ENCODE measurements at places on chromosomes 12 and 14.

GRCh38 chr14:71682337-71682736, 249.9 kb upstream of the RGS6 start:
- no peak for DNase-seq

DNA sequence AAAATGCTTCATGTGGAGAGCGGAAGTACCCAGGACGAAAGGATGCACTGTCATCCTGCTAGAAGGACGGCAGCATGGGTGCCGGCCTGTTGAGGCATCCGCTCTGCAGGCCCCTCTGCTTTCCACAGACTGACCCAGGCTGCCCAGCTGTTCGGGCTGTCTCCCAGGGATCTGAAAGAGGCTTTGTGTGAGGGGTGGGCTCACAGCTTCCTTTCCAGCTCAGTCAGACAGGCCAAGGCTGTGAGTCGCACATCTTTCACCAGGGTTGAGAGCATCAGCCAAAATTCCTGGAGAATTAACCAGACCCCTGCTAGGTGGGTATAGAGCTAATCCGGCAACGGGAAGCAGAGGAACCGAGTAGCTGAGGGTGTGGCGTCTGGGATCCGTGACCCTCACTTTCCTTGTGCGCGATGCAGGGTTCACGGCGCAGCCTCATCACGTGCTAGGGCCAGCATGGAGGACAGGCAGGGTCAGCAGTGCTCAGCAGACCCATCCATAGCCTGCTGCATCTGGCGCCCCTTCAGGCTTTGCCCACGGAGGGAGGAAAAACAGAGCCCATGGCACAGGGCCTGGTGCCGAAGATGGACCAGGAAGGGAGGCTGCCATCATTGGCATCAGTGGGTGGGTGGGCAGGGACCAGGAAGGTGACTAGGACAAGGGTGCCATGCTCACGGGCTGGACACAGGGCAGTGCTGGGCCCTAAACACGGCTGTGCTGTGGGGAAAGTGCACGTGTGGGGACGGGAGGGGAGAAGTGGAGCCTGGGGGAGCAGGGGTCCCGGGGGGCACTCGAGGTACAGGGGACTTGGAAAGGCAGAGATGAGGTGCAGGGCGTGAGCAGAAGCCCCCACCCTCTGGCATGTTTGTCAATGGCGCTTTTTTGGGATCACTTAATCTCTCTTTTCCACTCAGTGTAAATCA, 9.2 kb upstream of the SIVA1 start:
- DNase-seq: no peak

GRCh38 chr14:32675433-32675832, 263.2 kb upstream of the NPAS3 start:
- DNase-seq: no peak

GRCh38 chr12:80193865-80194264, 94.5 kb downstream of the OTOGL start:
- no peak for DNase-seq

DNA sequence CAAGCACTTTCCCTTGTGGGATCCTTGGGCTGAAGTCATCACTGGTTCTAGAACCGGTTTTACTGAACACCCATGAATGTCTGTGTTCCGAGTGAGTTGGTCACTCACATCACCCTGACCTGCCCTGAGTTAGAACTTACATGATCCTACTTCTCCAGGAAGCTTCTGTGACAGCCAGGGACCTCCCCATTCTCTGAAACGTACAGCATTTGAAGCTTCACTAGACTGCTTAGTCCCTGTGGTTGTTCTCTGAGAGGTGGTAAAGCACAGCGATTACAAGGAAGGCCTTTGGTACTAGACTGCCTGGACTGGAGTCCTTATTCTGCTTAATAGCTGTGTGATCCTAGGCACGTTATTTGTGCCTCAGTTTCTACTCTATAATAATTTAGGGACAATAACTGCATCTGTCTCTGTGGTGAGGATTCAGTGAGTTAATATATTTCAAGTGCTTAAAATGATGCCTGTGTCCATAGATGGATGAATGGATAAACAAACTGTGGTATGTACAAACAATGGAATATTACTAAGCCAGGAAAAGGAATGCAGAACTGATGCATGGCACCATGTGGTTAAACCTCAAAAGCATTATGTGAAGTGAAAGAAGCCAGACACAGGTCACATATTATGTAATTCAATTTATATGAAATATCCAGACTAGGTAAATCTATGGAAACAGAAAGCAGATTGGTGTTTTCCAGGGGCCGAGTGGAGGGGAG, 54.7 kb upstream of the DDX11 start:
- no peak for DNase-seq

GRCh38 chr12:120783197-120783596, 57.6 kb downstream of the ACADS start:
- DNase-seq: peak; percentile 94

DNA sequence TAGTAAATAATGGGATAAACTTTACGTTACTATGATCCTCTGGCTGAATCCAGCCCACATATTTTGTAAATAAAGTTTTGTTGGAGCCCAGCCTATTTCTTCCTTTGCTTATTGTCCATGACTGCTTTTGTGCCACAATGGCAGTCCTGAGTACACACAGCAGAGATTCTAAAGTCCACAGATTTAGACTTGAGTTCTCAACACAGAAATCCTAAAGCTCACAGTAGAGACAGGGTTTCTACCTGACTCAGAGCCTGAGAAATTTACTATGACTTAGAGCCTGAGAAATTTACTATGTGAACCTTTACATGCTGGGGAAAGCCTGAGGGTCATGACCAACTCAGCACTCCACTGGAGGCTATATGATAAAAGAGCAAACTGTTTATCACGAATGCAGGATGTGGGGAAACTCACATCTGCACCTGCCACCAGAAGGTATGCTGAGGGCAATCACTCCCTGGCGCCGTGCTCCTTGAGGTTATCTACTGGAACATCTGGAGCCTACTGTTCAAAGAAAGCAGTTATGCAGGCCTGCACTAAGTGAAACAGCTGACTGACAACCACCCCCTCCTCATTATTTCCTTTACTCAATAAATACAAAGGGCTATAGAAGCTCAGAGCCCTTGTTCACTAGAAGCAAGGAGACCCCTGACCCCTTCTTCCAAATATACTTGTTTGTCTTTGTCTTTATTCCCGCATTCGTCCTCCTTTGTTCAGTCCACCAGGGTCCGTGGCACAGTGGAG, 52.6 kb upstream of the BICD1 start:
- no peak for DNase-seq

- DNase-seq: no peak
These were observed 6.9 kb downstream of the MAP3K9 start for GRCh38 chr14:70802379-70802778.

DNA sequence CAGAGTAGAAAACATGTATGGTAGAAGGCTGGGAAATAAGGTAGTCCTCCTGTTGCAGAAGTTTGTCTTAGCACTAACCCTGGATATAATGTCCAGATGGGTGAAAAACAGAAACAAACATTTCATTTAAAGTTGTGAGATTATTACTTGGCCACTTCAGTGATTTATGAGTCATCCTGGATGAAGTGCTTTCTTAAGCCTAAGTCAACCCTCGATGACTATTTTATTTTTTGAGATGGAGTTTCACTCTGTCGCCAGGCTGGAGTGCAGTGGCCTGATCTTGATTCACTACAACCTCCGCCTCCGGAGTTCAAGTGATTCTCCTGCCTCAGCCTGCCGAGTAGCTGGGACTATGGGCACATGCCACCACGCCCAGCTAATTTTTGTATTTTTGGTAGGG, 10.2 kb downstream of the DLST start:
- DNase-seq: no peak

DNA sequence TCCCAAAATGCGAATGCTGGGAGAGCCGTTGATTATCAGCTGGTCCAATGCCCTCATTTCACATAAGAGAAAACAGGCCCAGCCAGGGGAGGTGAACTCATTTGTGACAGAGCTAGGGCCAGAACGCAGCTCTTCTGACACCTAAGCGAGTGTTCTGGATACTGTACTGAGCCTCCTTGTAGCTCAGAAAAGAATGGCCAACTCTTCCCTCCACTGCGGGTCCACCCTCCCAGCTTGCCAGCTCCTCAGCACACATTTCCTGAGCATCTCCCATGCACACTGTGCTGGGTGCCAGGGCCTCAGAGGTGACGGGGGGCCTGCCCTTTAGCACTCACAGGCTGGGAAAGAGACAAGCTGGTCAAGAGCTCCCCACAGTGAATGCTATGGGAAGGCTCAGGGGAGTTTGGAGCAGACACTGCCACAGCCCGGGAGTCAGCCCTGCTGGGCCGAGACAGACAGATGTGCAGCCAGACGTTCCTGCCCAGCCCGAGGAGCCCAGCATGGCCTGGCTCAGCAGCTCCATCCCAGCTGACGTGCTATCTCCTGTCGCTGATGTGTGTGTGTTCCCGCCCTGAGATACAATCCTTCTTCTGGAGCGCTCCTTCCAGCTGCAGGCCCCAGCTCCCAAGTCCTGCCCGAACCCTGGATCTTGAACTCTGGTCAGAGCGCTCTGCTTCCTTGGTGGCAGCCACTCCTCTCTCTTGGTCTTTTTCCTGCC, 3.5 kb downstream of the CMTM5 start:
- DNase-seq: no peak

Data from kidney capillary endothelial cell (primary cell).